ENCODE measurements at places on chromosomes 7 and 10.

DNA sequence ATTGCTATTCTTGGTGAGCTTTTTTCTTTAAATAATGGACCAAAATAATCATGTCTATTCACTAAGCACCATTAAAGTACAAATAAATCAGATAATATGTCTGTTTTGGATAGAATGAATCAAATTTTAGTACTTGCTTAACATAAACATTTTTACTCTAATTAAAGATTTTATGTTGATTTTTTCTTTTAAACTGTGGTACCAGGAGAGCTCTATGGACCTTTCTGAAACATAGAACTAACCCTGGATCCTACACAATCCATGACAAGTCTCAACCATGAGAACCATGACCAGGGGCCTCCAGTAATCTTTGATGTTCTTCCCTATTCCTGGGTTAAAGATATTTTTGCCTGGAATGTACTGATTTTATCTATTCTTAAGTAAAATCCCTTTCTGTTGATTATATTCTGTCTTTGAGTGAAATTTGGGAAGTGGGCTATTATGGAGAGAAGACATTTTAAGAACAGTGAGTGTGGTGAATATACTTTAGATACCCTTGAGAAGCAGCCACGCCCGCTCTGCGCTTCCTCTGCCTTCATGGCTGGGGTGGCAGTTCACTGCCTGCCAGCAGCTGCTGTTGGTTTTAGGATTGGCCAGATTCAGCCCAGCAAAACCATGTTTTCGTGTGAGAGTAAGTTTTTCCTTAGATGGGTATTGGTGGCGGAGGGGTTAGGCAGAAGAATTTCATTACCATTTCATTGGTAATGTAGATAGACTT is 42.2 kb upstream of the BHLHA15 start:
- DNase-seq = no peak

GRCh38 chr7:132486274-132486610 is 90.0 kb downstream of the PLXNA4 start:
- peak; percentile 78 for DNase-seq

DNA sequence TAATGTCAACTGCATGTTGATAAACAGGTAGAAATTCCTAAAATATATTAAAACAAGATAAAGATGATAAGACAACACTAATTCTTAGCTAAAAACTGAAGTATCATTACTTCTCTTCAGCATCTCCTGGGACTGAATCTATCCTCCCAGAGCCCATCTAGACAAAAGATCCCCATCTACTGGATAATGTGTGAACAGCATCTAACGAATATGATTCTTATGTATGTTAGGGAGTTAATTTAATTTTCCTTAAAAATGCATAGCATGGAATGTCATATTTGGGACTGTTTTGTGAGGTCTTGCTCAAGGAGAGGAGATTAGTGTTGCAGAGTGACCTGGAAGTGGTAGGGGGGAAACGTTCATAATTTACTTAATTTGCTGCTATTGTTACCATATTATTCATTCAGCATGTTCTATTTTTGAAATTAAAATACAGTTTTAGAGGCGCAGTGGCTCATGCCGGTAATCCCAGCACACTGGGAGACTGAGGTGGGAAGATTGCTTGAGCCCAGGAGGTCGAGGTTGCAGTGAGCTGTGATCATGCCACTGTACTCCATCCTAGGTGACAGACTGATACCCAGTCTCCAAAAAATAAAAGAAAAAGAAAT is 305.1 kb upstream of the CSTF2T start:
- DNase-seq = peak; percentile 42

- DNase-seq = no peak
These were observed 23.0 kb downstream of the MPP7 start for GRCh38 chr10:28279878-28280277.

- DNase-seq = peak; percentile 44
These were observed at the start of gene DENND11 for GRCh38 chr7:141702047-141702567. Gene DENND11, minus strand, starts transcription at chr7:141702166. Its CDS starts 13 bp downstream, at chr7:141702153.

- no peak for DNase-seq
These were observed 57.1 kb upstream of the ABLIM1 start for GRCh38 chr10:114715171-114715670.

DNA sequence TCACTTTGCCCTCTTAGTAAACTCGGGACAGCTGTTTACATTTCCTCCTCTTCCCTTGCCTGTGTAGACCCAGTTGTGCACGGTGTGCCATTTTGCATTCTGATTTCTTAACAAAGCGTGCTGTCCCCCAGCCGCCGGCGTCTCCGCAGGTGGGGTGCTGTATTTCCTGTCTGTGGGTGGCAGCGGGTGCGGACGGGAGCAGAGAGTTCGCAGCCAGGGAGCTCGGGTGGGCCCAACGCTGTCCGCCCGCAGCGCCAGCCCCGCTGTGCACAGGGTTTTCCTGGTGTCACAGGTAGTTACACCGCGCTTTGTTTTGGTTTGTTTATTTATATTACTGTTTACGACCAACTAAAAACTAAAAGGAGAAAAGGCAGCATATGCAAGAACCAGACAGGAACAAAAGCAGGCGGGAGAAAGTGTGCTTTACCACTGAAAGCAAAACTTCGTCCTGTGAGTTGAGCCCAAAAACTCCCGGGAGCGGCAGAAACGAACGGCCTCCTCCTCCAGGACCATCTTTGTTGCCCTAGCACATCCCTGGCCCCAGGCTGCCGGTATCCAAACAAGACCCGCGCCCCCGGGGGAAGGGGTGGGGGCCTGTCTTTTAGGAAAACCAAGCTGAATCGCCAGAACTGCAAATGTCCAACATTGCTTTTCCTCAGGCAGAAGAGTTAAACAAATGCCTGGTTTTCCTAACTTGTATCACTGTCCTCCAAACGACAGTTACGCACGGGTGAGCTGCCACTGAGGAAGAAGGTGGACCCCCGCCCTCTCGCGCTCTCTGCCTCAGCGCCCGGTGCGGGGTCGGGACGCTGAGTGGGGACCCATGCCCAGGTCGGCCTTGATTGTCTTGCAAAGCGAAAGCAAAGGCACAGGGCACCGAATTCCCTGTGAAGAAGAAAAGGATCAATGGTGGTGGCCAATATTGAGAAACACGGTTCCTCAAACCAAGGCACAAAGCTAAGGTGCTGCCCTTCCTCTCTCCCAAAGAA is 45.9 kb upstream of the DRGX start:
- no peak for DNase-seq

Data from cardiac muscle cell (in vitro differentiated cells and primary cell).